Activated CD4-positive, alpha-beta T cell treated with anti-CD3 and anti-CD28 coated beads, Interleukin-2, amount 50 U/mL, for 16 hours (primary cell): ENCODE measurements at places on chromosomes 5 and 9.

DNA sequence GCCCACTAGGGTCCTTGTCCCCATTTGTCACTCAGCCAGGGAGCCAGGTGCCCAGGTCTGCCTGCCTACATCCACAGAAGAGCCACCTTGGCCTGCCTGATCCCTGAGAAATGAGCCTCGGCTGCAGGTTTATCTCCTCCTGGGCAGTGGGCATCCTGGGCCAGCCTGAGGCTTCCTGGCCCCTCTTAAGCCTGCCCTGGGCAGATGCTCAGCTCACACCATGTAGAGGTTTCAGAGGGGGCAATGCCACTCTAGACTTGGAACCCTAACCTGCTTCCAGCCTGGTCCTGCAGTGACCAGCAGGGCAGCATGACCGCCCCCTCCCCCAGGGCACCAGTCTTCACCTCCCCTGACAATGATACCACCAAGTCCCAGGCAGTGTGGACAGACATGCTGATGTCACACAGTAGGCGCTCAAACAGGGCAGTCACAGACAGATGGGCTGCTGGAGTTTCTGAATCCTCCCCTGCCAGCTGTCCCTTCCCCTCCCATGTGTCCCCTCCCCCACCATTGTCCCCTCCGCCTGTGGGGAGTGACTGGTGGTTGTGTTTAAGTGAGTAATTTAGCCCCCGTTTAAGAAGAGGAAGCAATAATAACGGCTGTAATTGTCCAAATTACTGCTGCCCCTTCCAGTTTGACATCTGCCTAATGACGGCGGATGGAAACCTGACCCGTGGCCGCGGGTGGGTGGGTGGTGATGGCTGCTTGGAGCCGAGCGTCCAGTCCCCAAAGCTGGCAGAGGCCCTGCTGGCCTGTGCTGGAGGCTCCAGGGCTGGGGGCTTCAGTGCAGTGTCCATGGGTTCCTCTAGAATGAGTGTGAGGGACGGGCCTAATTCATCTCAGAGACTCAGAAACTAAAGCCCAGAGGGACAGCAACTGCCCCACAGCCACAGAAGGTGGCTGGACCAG lies 147.7 kb downstream of the BARX1 start:
- DNase-seq = no peak

DNA sequence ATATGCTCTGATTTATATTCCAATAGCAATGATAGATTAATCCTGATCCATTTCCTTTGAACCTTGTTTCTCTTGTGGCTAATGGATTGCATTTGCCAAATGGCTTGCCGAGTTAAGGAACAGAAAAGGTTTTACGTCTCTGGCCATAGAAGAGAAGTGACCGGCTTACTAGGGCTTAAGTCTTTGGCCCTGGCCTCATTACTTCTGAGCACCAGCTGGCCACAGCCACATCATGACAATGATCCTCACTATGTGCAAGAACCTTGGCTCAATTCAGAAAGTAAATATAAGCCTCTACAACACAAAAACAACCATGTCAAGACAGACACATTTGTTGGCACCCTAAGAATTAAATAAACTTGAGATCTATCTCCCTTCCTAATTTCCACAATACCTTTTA lies 46.1 kb downstream of the ZNF608 start:
- no peak for DNase-seq

- no peak for DNase-seq
Observed at GRCh38 chr5:138946241-138946623, 71.1 kb upstream of the LRRTM2 start.

GRCh38 chr5:174402222-174402812 lies 322.1 kb upstream of the MSX2 start:
- no peak for DNase-seq

DNA sequence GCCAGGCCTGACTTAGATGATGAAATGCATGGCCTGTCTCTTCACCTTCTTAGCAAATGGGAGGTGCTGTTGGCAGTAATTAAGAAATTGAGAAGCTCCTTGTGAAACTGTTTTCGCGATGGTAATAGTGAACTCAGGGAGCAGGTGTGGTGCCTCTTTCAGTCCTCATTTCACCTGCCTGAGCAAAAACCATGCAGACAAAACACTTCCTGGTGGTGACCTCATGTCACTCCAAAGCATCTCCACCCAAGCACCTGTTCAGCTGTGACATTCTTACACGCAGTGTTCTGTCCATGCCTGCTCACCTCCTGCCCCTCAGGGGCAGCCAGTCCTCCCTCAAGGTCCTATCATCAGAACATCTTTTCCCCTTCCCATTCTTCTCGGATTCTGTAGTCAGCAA lies 146.5 kb downstream of the CD180 start:
- DNase-seq = no peak

GRCh38 chr5:55671975-55672374 lies 40.1 kb downstream of the SLC38A9 start:
- DNase-seq = no peak

DNA sequence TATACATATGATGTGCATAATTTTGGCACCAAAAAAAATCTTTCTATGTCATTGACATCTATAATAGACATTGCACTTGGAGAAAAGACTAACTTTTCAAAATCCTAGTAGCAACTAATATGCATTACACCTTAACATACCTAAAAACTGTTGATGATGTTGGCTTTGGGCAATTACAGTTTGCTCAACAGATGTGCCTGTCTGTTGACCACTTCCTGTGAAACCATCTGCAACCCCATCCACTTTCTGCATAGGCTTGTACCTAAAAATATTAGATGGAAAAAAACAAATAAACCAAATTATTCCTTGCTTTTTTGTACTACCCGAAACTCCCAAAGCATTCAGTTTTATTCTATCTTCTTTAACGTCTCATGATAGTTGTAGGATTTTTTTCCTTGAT lies 248.6 kb downstream of the RFX3 start:
- no peak for DNase-seq

GRCh38 chr5:3251784-3252183 lies 343.8 kb upstream of the IRX1 start:
- DNase-seq = no peak

DNA sequence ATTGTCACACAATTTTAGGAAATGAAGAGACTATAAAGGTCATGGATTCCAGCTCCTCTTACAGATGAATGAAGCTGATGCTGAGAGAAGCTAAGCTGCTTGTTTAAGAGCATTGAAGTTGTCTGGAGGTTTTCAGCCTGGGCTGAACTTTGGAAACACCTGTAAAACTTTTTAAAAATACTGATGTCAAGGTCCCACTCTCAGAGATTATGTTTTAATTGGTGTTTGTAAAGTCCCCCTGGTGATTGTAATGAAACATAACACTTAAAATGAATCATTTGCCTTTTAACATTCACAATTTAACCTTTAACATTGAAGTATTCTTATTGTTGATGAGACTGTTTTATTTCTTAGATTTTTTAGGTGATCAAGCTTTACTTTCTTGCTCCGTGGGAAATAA lies 16.4 kb downstream of the RAD23B start:
- DNase-seq = no peak
